CD4-positive, alpha-beta T cell treated with Interleukin-6 for 4 hours (primary cell): ENCODE measurements at places on chromosomes 4 and X.

GRCh38 chrX:31397119-31397518 is 325.3 kb upstream of the FTHL17 start:
- DNase-seq: no peak

- DNase-seq: no peak
Observed at GRCh38 chrX:112670977-112671376, 8.8 kb downstream of the LHFPL1 start.

GRCh38 chrX:97616883-97617530 is 733.3 kb downstream of the RPA4 start:
- DNase-seq: no peak

GRCh38 chrX:6738518-6739470 is 203.9 kb upstream of the VCX3A start:
- no peak for DNase-seq

DNA sequence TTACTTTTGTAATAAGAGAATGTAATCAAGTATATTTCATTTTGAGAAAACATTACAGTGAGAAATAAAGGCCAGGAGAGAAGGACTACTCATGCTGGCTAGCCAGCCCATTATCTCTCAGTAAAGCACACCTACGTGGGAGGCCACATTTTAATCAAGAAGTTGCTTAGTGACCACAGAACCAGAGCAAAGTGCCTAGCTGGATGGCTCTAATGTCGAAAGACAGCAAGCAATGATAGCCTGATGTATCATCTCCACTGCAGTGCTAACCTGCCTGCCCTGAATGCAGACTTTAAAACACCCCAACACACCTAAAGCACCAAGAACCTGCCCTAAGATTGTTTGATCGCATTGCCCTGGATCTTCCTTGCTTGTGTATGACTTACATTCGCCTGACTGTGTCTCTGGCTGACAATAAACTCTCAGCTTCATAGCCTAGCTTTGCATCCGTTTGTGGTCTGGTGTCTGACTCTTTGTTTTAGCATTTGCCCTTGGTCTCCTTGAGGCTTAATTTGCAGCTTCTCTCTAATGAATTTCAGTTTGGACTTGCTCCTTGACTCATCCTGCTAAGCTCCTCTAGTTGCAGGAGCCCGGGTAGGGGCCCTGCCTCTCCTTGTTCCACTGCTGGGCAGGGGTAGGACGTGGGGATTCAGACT is 31.4 kb upstream of the SOWAHD start:
- peak; percentile 27 for DNase-seq

- DNase-seq: no peak
Observed at GRCh38 chr4:173531086-173531965, 1.3 kb upstream of the HAND2 start.

GRCh38 chr4:95155759-95156451 is 392.9 kb downstream of the UNC5C start:
- DNase-seq: no peak

- no peak for DNase-seq
Observed at GRCh38 chr4:148530114-148530513, 87.9 kb upstream of the NR3C2 start.

DNA sequence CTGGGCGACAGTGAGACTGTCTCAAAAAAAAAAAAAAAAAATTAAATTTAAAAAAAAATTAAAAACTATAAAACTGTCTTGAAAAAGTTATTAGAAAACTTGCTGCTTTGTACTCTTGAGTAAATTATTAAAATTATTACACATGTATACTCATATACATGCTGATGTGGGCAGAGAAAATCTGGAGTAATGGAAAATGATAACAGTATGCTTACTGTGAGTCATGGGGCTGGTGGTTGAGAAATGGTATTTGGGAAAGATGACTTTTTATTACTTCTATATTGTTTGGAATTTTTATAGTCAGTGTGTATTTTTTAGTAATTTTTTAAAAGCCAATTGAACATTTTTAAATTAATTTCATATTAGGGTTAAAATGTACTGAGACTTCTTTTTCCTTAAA is 7.5 kb downstream of the YY2 start:
- DNase-seq: no peak

DNA sequence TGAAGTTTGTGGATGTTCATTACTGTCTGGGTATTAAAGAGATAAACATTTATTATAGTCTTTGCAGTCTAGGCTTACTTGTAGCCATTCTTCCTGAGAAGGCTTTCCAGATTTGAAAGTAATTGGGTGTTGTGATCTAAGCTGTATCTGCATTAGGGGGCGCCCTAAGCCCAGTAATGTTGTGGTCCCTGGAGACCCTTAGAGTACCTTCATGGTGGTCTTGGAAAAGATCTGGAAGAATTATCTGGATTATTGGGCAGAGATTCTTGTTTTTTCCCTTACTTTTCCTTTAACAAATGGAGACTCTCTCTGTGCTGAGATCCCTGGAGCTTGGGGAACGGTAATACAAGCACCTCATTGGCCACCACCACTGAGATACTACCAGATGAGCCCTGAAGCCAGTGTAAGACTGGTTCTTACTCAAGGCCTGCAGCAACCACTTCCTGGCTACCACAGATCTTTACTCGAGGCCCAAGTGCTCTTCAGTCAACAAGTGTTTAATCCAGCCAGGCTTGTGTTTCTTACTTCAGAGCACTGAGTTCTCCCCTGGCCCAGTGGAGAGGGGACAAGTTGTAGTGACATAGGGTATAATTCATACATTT is 63.1 kb downstream of the RTL3 start:
- DNase-seq: peak; percentile 3

DNA sequence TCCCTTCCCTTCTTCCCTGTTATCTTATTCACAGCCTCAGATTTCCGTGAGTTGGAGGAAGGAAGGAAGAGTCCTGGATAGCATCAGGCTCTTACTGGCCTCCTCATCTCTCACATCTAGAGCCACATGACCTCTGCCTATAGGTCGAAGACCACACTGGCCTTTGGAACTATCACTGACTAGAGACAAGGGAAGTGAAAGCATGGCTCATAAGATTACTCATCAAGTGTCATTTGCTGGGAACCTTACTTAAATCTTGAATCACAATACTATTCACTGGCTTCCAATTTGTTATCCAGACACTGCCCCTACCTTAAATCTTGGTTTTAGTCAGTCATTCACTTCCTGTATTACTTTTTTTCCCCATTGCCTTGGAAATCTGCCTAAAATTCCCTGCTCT is 61.6 kb upstream of the MTMR8 start:
- no peak for DNase-seq

GRCh38 chr4:113159942-113160545 is 110.6 kb downstream of the ANK2 start:
- DNase-seq: no peak

- DNase-seq: no peak
Observed at GRCh38 chr4:40525752-40526598, 103.7 kb downstream of the RBM47 start.

GRCh38 chr4:23122666-23123400 is 430.1 kb downstream of the GBA3 start:
- DNase-seq: no peak

- peak; percentile 53 for DNase-seq
Observed at GRCh38 chrX:107628662-107629539, 591 bp downstream of the PRPS1 start.

DNA sequence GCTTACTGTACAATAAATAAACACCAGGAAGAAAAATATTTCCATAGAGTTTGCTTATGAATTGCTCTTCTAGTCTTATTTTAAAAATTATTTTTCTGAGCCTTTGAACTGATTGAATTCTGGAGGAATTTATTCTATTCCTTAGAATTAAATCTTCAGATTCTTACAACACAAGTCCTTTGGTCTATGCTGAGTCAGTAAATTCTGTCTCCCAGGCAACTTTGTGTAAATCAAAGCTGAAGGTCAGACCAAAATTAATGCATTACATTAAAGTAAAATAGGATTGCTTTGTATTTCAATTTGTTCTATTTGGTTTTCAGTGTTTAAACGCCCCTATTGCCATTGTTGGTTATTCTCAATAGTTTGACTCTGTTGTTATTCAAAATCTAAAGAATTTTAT is 26.8 kb upstream of the STPG2 start:
- no peak for DNase-seq

- no peak for DNase-seq
Observed at GRCh38 chr4:174154215-174154854, 129.1 kb downstream of the FBXO8 start.
